ENCODE measurements at places on chromosomes 16 and 17.

- no peak for DNase-seq
These were observed 771 bp upstream of the OVCA2 start for GRCh38 chr17:2040942-2041560.

- no peak for DNase-seq
These were observed 198.6 kb downstream of the AATF start for GRCh38 chr17:37147301-37147812.

GRCh38 chr17:410543-411401 lies 58.2 kb upstream of the RPH3AL start:
- DNase-seq = no peak

- no peak for DNase-seq
These were observed 81.8 kb upstream of the TOB1 start for GRCh38 chr17:50947782-50948543.

GRCh38 chr17:1271030-1271423 lies 783 bp downstream of the BHLHA9 start:
- DNase-seq = no peak

DNA sequence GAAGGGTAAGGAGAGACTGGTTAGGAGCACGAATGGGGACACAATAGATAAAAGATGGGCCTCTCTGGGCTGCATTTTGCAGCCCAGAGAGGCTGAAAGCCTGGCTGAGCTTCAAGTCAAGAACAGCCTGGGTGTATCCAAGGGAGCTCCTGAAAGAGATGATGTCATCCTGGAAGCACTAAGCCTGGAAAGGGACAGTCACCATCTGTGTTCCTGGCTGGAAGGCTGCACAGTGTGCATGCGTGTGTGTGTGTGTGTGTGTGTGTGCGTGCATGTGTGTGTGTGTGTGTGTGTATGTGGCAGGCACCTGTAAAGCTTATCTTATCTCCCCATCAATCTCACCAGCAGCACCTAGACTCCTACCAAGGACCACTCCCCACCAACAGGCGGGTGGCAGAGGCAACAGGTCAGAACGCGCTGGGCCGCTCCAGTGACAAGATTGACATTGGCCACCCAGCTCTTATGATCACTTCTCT lies 44.1 kb downstream of the COG7 start:
- no peak for DNase-seq

- DNase-seq = no peak
These were observed 35.8 kb upstream of the SNN start for GRCh38 chr16:11632455-11632939.

DNA sequence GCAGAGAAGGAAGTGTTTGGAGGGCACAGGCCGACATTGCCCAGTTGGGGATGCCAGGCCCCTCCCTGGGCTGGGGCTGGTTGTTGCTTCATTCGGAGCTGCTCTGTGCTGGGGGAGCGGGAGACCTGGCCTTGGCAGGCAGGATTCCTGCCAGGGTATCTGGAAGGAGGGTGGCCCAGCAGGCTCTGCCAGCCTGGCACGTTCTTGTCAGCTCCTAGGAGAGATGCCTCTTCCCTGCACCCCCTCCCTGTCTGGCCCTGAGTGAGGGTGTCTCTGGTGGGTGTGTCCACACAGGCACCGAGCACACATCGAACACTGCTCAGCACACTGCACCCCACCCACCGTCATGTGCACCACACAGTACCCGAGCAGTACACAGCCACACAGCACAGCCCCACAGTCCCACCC lies 35.2 kb downstream of the ARHGAP23 start:
- no peak for DNase-seq

Data from stimulated activated CD8-positive, alpha-beta memory T cell treated with anti-CD3 and anti-CD28 coated beads, Interleukin-15, amount 100 ng/mL, for 24 hours (primary cell).